ENCODE measurements at places on chromosomes 16 and 17.
A peak's percentile ranks its signal among the peaks of the same experiment; 100 is the strongest.

DNA sequence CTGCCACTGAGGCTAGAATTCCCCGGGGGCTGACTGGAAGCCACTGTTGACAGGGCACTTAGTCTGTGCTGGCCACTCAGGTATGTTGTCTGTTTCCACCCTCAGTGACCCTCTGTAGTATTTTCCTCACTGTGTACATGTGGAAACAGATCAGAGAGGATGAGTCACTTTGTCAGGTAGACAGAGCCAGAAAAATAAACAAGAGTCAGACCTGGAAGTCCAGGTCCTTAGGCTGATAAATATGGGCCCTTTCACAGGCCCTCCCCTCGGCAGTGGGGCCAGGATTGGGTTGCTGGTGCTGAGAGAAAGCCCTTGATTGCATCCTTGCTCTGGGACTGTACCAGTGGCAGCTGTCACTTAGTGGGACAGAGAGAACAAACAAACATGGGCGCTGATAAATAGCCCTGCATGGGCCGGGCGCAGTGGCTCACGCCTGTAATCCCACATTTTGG, 21.3 kb downstream of the PGS1 start:
- no peak for DNase-seq

DNA sequence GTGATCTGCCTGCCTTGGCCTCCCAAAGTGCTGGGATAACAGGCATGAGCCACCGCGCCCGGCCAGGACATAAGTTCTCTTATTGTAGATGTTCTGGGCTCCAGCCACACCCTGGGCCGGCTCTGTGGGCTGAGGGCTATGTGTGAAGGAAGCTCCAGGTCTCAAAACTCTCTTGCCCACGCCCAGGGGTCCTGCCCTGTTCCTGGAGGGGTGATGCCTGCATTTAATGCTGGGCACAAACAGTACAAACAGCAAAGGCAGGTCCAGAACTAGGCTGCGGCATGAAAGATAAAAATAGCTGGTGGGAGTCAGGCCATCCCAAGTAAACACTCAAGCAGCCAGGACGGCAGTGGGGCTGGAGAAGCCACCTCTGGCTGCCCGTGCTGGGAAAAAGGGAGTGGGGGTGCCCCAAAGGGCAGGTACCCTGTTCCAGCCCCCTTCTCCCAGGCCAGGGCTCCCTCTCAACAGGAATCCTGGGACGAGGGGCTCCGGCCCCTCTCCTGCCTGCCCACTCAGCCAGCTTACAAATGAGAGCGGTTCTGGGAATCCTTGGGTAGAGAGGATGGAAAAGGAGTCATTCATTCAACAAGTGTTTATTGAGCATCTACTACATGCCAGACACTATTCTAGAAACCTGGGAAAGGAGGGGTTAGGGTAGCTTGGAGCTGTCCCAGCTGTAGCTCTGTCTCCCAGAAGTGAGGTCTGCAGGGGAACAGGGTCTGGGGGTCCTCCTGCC, 4.6 kb downstream of the TRIM47 start:
- DNase-seq: no peak

- no peak for DNase-seq
Measured at GRCh38 chr16:22664132-22664531, 149.8 kb upstream of the HS3ST2 start.

DNA sequence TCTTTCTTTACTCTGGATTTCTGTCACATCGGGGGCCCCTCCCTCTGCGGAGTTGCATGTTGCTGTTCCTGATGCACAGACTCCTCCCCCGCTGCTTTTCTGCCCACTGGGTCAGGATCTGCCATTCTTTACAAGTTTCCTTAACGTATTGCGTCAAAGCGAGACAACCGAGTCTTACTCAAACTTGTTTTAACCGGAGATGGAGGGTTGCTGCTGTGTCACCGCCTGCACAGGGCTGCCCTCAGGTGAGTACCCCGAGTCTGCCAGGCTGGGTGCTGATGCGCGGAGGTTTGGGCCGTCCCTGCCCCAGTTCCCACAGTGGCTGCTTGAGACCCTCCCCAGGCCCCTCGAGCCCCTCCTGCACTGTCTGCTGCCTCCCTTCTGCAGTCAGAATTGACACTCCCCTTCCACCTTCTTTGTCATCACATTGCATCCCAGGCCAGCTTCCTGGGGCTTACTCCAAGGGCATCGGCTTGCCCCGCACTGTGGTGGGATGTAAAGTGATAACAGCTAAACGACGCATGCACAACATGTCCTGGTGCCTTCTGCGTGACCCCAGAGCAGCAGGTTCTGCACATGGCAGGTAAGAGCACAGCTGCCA, 19.3 kb downstream of the CARHSP1 start:
- DNase-seq: no peak

GRCh38 chr16:88730632-88731607, 24.6 kb downstream of the CTU2 start:
- DNase-seq: no peak

GRCh38 chr17:78418326-78419026, 40.0 kb downstream of the PGS1 start:
- DNase-seq: no peak

- DNase-seq: no peak
Measured at GRCh38 chr16:10964891-10965326, 20.5 kb downstream of the CLEC16A start.

- no peak for DNase-seq
Measured at GRCh38 chr16:28473714-28474265, 1.7 kb upstream of the NPIPB7 start.

- DNase-seq: no peak
Measured at GRCh38 chr17:76688165-76688622, 22.6 kb downstream of the MXRA7 start.

- DNase-seq: no peak
Measured at GRCh38 chr16:29663016-29663806, at the start of gene SPN. Gene SPN, plus strand, starts transcription at chr16:29663247. Its CDS starts 482 bp downstream, at chr16:29663729.

GRCh38 chr16:56190677-56191155, 573 bp upstream of the GNAO1 start:
- no peak for DNase-seq

- no peak for DNase-seq
Measured at GRCh38 chr16:50272687-50273381, 6.5 kb downstream of the ADCY7 start.

- no peak for DNase-seq
Measured at GRCh38 chr16:4495766-4496165, 19.6 kb downstream of the HMOX2 start.

- DNase-seq: no peak
Measured at GRCh38 chr17:44906010-44906646, 6.9 kb upstream of the EFTUD2 start.

DNA sequence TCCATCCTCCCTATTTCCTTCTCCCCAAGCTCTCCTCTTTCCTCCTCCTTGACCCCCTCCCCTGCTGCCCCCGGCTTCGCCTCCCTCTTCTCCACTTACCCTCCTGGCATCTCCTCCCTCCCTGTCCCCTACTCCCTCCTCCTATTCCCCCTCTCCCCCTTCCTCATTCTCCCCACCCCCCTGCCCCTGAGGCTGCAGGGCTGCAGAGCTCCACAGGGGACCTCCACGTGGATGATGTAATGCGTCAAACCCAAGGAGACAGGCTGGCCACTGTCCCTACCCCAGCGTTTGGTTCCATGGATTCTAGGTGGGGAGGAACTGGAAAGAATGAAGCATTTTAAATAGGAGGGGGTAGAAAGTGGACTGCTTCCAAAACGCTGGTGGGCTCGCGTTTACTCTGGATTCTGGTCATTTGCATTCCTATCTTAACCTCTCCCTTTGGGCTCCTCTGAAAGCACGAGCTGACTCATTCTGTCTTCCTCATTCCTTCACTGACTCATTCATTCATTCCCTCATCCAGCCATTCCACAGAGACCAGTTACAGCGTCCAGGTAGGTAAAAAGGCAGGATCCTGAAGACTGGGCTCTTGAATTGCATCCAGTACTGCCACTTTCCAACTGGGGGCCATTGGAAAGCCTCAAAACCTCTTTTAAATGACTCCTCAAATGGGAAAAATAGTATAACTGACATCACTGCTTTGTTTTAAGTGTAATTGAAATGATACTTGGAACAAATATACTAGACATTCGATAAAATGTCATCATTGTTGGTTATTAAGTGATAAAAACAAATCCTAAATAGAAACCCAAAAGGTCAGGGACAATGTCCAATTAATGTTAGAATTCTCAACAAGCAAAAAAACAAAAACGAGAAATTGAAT, 943 bp upstream of the COTL1 start:
- DNase-seq: no peak

GRCh38 chr17:47802341-47803022, 19.1 kb downstream of the OSBPL7 start:
- DNase-seq: peak; percentile 26

GRCh38 chr16:49575346-49576172, 202.0 kb downstream of the C16orf78 start:
- DNase-seq: no peak

GRCh38 chr17:78925234-78925633, at the start of gene TIMP2:
Gene TIMP2, minus strand, starts transcription at chr17:78925387. Its CDS starts 299 bp downstream, at chr17:78925088.
- DNase-seq: peak; percentile 27

DNA sequence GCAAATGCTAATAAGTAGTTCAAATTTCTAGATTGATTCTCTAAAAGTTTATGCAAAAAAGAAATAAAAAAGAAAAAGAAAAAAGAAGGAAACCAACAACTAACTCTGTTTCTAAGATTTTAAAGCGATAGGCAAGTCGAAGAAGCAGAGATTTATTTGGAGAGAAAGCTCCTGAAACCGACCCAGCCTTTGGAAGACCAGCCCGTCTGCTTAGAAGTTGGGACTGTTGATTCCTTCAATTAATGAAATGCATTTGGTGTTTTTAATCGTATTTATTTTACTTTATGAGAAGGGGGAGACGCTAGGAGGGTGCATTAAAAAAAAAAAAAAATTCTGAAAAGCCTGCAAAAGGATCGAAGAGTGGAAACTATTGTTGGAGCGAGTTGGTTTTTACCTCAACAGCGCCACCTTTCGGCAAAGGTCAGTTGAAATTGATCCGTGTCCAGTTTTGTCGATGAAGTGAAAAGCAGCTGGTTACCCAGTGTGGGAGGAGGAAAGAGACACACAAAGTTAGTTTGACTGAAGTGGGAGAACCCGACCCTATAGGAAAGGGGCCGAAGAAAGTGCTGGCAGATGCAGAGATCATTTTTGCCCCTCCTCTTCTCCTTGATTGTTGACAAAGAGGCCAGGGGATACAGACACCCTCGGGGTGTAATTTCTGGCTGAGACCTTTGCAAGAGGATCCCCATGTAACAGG, 1.5 kb upstream of the MAF start:
- DNase-seq: peak; percentile 34

- no peak for DNase-seq
Measured at GRCh38 chr16:66204756-66205155, 161.7 kb upstream of the CDH5 start.

DNA sequence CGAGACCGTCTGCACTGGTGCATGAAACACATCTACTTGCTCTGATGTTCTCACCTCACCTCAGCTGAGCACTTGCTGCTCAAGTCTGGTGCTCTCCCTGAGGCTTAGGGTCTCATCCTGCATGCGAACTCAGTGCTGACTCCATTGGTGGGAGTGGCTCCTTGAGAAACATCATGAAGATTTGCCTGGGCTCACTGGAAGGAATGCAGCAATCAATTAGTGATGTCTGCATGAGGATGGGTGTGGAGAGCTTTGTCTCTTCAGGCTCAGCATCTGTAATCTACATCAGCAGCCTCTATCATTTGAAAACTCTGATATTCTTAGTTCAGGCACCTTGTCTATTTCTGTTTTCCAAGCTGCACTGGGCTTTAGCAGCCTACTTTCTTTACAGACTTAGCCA, 204.4 kb downstream of the IRF8 start:
- DNase-seq: no peak

DNA sequence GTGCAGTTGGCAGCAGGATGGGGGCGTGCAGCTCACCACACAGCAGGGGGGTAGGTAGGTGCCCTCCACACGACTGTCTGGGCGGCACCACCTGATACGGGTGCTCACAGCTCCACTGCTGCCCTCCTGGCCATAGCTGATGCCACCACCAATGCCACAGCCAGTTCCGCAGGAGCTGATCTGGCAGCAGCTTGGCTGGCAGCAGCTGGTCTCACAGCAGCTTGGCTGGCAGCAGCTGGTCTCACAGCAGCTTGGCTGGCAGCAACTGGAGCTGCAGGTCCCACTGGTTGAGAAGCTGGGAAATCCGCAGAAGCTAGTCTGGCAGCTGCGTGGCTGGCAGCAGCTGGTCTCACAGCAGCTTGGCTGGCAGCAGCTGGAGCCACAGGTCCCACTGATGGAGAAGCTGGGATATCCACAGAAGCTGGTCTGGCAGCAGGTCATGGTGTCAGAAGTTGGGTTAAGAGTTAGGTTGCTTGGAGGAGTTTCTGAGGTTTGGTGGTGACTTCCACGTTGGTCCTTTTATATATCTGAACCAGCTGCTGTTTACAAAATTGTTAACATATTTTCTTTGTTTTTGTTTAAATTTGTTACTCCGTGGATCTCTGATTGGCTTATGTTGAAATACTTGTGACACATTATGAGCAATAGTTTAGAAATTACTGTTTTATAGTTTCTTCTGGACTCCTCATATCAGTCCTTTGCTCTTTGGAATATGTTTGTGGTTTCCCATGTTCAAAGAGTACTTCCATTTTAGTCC, at the start of gene KRTAP1-5:
Gene KRTAP1-5 (minus strand): TSS at position 494 of the 757 bp plus-strand sequence. CDS start 53 bp downstream, at position 441.
- DNase-seq: no peak

- DNase-seq: no peak
Measured at GRCh38 chr17:81907219-81908145, 3.7 kb downstream of the PCYT2 start.

DNA sequence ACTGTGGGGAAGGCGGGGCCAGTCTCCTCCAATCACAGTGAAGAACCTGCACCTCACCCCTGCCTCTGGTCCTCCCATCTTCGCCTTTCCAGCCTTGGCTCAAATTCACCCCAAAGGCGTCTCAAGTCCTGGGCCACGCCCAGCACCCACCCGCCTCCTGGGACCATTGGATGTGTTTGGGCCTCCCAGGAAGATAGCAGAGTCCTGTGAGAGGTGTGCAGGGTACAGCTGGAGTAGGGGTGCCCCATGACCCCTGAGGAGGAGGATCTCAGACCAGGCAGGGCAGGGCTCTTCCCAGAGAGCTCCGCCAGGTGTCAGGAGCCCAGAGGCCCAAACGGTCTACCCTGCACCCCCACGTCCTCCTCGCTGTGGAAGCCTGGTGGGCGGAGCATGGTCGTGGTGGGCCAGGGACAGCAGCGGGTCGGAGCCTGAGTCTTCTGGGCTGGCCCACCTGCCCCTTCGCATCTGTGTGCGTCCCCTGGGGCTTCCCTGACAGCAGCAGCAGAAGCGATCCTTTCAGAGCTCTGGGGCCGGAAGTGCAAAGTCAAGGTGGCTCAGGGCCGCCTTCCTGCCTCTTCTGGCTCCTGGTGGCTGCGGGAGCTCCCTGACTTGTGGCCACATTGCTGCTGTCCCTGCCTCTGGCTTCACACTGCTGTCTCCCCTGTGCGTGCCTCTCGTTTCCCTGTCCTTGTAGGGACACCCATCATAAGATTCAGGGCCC, 34.9 kb upstream of the ZNF469 start:
- DNase-seq: no peak

Measured in stimulated activated CD8-positive, alpha-beta memory T cell treated with anti-CD3 and anti-CD28 coated beads, Interleukin-15, amount 100 ng/mL, for 4 hours (primary cell).